ENCODE measurements at places on chromosomes 16 and 17.

DNA sequence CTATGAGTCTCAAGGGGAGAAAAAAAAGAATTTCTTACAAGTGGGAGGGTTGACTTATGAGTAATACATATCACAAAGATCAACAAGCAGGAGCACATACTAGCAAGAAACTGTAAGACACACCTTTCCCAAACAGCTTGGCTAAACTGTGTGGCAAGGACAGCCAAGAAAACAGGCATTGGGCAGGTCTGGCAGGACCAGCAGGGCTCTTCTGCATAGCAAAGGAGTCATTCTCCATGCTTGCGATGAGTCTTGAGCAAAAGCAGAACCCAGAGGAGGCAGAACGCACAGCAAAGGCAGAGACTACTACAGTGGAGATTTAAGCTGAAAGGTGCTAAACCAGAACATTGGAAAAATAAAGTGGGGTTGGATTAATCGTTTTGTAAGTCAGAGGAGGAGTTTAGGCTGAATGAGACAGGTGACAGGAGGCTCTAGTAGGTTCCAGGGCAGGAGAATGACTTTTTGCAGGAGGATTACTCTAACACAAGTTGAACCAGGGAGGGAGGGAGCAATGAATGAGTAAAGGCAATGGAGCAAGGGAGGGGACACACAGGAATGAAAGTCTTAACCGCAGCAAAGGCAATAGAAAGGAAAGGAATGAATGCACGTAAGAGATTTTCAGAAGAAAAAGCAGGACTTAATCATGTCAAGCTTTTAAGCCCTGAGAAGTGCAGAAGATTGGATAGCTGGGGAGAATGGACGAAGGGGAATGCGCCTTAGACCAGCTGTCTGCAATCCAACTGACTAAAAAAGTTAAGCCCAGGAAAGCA is 2.7 kb downstream of the N4BP1 start:
- no peak for DNase-seq

DNA sequence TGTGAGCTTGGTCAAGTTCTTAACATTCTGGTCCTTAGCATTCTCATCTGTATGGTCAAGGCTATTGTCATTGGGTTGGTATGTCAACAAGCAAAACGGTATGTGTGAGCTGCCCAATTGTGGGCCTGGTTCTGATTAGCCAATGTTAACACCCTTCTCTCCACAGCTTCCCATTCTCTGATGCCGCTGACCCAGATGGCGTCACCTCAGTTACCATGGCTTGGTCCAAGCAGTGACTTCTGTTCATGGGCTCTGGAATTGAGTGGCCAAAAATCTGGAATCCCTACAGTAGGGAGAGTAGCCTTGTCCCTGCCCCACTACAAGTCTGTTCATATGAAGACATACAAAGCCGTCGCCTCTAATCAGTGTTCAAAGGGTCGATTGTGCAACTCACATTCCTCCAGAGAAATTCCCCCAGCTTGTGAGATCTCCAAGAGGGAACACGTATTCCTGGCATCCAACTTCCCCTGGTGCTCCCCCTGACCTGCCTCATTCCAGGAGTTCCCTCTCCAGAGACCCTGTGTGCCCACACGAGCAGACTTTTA is 15.8 kb downstream of the TMEM98 start:
- DNase-seq: no peak

DNA sequence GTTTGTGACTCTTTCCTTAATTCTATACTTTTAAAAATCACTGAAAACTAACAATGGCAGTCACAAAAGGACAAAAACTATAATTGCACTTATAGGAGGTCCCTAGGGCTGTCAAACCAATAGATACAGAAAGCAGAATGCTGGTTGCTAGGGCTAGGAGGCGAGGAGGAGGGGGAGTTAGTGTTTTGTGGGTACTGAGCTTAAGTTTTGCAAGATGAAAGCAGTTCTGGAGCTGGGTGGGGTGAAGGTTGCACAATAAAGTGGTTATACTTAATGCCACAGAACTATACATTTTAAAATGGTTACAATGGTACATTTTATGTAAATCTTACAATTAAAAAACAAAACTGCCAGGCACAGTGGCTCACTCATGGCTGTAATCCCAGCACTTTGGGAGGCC is 27.3 kb downstream of the NUBP1 start:
- no peak for DNase-seq

DNA sequence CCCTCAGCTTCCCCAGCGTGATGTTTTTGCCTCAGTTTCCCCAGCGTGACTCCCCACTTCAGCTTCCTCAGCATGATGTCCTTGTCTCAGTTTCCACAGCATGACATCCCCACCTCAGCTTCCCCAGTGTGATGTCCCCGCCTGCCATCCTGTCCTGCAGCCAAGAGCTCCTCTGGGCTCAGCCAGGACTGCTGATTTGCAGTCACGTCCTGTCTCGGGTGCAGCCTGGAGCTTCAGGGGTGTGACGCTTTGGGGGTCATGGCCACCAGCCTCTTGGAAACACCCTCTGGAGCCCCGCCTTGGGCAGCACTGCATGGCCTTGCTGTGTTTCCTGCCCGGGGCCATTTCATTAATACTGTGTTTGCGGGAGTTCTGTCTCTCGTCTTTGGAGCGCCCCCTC is 16.5 kb upstream of the NUDT16L1 start:
- no peak for DNase-seq

- DNase-seq: no peak
Measured at GRCh38 chr16:74874123-74874522, 99.5 kb upstream of the FA2H start.

DNA sequence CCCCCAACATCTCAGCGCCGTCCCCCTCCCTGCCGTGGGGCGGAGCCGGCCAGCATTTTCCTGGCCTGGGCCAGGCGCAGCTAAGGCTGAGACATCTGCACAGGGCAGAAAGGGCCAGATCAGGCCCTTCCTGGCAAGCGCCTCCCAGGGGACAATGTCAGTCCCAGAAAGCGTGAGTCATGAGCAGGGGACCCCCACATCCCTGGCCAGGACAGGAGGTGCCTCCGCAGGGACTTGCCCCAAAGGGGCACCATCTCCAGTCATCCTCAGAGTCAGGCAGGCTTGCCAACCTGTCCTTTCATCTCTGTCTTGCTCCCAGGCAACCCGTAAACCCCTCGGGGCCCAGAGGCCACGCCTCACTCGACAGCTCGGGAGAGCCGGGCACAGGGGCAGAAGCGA is 43.2 kb downstream of the SOCS1 start:
- no peak for DNase-seq

DNA sequence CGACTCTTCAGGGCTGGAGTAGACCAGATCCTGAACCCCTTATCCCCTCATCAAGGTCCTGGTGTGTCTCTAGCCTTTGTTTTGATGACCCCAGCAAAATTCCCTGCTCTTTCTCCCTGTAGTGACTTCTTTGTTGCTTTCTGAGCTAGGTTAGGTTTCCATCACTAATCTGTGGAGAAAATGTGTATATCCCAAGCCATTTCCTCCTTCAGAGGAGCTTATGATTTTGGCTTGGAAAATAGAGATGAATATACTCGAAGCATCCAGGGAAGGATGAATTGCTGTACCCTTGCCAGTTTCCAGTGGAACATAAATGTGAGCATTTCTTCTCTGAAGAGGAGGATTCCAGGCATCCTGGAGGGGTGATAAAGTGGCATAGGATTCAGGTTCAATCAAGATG is 55.8 kb downstream of the KSR1 start:
- no peak for DNase-seq

- DNase-seq: peak; percentile 62
Measured at GRCh38 chr17:78645421-78646295, 68.5 kb upstream of the DNAH17 start.

DNA sequence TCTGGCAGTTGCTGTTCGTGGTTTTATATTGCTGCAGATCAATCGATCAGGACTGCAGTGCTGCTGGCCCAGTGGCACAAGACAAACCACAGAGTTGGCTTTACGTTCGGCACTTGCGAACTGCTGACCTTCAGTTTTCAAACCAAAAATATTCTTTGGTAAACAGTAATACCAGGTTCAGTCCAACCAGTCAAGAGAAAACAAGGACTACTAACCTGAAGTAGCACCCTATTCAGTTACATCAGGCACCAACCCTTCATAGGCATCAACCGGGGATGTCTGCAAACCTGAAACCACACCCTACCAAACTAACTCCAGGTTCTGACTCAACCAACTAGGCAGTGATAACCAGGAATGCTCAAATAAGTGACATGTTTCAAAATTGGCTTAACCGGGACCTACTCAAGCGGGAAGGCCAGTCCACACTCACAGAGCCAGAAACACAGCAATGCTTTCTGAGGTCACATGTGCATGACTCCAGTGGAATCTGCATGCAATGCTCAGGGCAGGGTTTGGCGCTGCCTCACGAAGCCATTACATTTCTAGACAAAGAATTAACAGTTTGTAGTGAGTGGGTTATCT is 91.1 kb downstream of the SMG6 start:
- no peak for DNase-seq

GRCh38 chr17:31200287-31200686 is 96.8 kb downstream of the OMG start:
- DNase-seq: no peak

DNA sequence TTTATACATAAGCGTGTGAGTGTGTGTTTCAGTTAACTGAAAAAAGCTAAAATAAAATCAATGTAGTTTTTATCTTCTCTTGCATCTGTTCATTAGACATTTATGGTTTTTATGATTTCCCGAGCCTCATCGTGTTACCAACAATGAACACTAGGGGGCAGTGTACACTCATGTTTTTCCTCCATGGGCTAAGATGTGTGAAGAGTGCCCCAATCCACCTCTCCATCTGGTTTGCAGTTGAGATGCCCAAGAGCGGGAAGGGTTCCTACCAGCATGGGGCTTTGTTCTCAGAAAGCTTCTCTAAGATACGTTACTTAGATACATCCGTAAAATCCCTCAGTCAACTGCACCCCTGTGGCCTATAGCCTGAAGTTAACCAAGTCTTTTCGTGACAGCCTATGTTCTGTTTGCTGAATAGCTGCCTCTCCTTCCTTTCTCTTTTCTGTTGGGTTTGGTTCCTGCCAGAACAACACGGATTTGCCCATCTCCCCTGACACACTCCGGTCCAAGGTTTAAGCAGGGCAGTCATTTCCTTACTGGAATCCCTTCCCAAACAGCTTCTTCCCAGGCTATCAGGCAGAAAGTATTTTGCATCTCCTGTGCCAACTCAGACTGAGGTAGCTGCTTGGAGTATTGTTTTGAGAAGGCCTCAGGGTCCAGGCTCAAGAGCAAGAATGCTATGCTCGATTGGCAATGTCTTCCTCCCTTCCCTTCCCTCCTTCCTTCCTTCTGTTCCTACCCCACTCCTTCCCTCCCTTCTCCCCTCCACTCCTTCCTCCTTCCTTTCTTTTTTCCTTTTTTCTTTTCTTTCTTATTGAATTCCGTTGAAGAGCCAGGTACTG is 12.9 kb upstream of the ELAC2 start:
- DNase-seq: peak; percentile 30

- DNase-seq: peak; percentile 58
Measured at GRCh38 chr16:66954097-66954659, 6.9 kb upstream of the CES3 start.

DNA sequence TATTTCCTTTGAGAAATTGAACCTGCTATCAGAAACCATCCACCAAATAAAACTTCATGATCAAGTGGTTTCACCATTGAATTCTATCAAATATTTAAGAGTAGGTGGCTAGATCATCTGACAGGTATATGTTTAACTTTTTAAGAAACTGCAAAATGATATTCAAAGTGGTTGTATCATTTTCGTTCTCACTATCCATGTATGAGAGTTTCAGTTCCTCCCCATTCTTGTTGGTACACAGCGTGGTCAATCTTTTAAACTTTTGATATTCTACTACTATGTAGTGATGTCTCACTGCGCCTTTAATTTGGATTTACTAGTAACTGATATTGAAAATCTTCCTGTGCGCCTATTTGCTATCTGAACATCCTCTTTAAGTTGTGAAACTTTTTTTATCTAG is 163.7 kb downstream of the CYB561 start:
- peak; percentile 2 for DNase-seq

DNA sequence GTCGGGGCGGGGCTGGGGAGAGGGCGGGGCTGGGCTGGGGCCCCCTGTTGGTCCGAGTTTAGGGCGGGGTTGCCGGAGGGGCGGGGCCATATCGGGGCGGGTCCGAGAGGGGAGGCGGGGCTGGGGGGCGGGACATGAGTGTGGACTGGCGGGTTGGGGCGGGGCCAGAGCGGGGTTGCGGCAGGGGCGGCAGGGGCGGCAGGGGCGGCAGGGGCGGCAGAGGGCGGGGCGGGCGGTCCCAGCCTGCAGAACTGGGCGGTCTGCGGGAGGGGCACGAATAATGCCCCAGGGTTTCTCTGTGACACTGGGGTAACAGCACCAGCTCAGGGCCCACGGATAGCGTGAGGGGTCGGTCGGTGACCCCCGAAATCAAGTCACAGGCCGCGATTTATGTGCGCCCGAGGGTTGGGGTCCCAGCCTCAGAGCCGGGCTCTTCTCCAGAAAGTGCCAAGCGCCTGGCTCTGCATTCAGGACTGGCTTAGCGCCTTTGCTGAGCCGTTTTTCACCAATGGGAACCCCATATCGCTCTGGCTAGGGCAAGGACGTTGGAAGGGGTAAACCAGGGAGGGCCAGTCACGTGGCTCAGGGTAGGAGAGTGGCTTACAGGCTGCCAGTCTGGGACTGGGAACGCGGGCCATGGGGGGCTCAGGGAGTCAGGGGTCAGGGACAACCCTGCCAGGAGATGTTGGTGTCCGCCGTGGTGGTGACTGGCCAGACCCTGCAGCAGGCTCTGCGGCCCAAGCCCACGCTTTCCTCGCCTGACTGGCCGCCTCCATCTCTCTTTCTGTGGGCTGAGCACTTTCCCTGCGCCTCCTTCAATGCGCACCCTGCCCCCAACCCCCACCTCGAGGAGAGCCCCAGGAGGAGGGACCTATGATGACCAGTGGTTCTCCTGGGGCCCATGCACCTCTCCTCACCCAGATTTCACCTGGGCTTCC is 1.2 kb upstream of the METTL26 start:
- DNase-seq: peak; percentile 98

DNA sequence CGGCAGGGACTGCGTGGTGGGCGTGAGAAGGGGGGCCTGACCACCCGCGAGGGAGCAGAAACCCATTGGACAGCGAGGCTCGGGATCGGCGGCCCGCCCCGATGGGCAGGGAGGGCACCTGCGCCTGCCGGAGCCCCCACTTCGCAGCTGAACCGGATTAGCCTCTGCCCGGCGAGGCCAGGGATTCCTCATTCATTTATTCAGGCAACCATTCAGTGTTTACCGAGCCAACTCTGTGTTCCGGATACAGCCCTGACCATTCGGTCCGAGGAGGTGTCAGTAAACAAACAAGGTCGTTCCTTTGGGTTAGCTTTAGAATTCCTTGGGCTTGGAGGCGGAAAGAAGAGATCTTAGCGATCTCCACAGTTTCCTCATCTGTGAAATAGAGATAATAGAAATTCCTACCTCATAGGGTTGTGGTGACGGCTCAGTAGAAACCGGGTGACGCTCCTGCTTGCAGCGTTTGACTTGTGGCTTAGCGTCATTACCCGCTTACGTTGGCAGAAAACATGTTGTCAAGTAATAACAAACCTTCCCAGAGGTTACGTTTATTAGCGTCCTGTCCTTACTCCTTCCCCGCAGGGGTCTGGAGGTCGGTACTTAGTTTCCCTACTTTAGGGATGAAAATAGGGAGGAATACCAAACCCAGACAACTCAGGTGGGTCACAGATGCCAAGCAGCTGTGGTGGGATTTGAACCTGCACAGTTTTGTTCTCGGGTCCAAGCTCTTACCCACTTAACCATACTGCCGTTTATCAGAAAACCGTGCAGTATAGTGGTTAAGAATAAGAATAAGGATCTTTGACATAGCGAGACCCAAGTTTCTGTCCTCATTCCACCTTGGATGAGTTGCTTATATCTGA is 893 bp downstream of the POLR3E start:
- peak; percentile 57 for DNase-seq

- DNase-seq: no peak
Measured at GRCh38 chr17:78072961-78073360, 55.6 kb downstream of the TMC6 start.
